ENCODE measurements at places on chromosomes 6 and 20.

DNA sequence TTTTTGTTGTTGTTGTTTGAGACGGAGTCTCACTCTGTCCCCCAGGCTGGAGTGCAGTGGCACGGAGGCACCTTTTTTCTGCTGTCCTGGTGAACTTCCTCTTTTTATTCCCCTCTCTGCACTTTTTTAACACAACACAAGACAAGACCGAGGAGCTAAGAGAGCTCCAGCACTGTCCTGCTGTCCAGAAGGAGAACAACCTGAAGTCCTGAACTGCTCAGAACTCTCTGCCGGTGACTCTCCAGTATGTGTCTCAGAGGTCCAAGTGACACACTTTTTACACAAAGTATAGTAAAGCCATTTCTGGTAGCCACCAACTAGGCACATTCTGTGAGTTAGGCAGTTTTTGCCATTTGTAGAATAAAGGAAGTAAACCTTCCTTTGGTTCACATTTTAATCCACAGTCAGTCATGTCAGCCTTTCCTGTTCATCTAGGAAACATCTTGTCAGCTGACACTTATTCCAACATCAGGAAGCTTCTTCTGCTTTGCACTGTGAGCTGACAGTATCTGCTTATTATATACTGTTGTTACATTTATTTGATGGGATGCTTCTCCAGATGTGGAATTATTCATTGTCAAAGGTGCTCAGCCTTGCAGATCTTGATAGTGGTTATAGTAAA, 28.1 kb upstream of the TXNDC5 start:
- peak; percentile 39 for DNase-seq

DNA sequence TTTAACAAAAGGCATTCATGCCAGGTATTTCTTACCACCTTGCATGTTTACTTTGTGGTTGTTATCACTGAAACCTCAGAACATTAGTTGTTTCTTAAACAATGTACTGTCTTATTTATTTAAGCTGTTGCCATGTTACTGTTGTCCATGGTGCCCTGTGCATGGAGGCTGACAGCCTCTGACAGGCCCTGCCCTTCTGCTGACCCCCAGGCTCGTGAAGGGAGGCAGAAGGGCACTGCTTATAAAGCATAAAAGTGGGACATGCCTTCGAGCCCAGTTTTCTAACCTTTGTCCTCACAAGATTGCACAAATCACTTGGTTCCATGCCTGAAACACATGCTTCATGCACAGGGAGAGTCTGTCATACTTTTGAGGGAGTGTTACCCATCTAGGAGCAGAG, 46.7 kb upstream of the CLIC5 start:
- DNase-seq: no peak

GRCh38 chr6:140017470-140017869, 643.0 kb upstream of the CITED2 start:
- DNase-seq: no peak

GRCh38 chr6:150142670-150143515, at the start of gene PPP1R14C:
PPP1R14C (plus strand) TSS chr6:150143044; CDS start chr6:150143193, 149 bp downstream.
- DNase-seq: peak; percentile 51

GRCh38 chr6:161549977-161550655, 276.3 kb upstream of the AGPAT4 start:
- DNase-seq: no peak

DNA sequence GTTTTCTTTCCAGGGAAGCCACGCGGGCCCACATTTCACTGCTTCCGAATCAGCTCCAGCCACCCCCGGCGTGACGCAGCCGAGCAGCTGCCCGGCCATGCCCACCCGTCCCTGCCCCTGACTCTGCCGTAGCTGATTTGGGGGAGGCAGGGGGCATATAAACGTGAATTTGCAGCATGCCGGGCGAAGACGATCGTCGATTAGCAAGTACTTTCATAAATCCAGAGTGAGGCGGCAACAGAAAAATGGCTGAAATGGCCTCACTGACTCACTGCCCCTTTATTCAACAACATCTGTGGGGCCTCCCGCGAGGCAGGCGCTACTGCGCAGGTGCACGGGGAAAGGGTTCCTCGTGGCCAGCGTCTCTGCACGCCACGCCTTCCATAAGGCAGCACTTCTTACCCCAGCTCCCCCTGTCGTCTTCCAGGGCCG, 118.0 kb downstream of the DLL1 start:
- no peak for DNase-seq

DNA sequence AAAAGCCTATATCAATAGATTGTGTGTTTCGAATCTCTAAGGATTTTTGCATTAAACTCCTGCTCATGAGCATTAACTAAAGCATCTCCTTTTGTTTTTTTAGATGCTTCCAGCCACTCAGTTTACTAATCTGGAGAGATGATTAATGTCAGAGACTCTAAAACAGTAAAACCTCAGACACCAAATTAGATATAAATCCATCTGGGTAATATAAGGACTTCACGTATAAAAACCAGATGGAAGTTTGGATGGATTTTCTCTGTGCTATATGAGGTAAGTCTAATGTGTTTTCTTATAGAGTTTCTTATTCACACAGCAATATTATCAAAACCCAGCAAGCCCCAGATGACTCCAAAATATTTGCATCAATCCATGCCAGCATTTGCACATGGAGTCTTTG, 137.2 kb downstream of the SYNE1 start:
- DNase-seq: no peak

GRCh38 chr20:34744847-34745246, 40.7 kb downstream of the TP53INP2 start:
- DNase-seq: no peak

GRCh38 chr6:157203764-157204163, 119.6 kb downstream of the TMEM242 start:
- DNase-seq: no peak

DNA sequence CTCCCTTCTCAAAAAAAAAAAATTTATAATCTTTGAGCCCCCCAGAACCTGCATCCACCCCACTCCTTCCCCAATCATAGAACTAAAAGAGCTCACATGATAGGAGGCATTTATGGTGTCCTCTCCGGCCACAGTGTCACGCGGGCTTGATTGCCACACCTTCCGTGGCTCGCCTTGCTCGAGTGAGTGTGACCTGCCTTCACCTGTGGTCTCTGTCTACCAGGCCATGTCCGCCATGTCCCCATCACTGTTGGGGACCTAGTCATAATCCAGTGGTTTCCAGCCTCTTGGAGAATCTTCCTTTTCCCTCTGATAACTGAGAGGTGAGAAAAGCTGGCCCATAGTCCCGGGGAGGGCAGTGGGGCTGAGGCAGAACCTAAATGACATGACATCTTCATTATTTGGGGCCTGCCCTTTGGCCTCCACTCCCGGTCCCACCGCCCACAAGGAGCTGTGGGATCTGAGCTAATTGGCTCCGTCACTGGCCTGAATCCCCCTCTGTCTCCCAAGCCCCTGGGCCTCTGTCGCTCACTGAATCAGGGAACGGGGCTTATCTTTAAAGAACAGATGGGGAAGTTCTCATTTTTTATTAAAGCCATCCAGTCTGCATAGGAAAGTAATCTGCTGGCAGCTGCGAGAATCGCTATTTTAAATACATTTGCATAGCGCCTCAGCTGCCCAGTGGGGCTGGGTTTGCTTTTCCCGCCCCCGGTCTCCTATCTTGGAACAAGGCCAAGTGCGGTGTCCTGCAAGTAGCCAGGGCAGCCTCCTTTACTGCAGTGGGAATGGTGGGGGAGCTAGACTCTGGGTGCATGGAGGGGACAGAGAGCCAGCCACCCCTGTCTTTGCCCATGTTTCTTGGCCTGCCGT, 197.6 kb upstream of the PMEPA1 start:
- peak; percentile 82 for DNase-seq

- no peak for DNase-seq
These were observed 9.0 kb upstream of the MAP3K7 start for GRCh38 chr6:90595854-90596253.

DNA sequence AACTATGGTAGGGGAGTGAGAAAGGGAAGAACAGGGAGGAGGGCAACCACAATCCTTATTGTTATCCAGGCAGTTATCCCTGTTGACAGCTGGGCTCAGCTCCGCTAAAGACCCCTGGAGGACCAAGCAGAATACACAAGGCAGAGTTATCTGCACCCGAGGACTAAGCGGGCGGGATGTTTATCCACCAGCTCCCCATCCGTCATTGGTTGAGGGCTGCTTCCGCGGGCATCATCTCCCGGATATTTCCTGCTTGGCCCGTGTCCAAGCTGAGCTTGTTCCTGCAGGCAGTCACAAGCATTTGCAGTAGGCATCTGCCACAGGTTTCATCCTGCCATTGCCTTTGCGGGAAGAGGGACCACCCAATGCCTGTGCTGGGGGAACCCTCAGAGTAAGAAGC, 102.1 kb downstream of the DLGAP4 start:
- DNase-seq: no peak

DNA sequence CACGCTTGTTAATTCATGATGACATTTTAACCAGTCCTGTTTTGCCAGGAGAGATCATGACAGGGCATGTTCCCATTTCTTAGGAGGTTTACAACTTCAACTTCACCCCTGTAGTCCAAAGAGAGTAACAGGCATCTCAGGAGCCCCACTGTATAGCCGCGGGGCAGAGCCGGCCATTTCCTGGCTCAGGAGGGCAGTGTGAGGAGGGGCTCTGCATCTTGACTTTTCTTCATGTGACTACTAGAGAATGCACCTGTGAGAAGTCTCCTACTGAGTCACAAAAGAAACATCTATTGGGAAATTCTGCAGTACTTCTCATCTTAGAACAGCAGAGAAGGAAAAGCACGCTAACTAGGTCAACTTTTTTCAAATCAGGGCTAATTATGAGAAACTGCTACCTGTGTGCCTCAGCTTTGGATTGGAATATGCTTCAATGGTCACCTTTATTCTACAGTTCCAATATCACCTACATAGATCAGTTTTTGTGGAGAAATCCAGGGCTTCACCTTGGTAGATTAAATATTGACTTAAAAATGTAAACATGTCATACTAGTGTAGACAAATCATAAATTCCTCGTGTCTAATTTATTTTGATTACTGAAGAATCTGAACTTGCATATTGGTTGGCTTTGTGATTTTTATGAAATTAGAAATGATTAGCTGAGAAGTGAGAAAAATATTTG, 28.6 kb upstream of the SIM1 start:
- DNase-seq: no peak

DNA sequence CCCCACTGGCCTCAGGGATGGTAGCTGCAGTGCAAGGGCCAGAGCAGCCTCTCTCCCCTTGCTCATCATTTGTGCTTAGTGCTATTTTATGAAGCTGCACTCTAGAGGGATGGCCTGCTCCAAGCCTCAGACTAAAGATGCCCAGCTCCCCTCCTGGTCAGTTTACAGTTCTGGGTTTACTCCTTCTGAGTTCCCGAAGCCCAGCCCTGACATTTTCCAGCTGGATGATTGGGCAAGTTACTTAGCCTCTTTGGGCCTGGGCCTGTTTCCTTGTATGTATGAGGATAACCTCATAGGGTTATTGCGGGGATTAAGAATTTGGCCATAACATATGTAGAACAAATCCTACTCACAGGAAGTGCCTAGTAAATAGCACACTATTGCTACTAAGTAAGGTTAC, 31.8 kb upstream of the EMILIN3 start:
- no peak for DNase-seq

GRCh38 chr6:42025066-42025844, 25.1 kb upstream of the TAF8 start:
- DNase-seq: no peak

GRCh38 chr20:21391972-21392352, 5.4 kb downstream of the NKX2-4 start:
- DNase-seq: peak; percentile 26

DNA sequence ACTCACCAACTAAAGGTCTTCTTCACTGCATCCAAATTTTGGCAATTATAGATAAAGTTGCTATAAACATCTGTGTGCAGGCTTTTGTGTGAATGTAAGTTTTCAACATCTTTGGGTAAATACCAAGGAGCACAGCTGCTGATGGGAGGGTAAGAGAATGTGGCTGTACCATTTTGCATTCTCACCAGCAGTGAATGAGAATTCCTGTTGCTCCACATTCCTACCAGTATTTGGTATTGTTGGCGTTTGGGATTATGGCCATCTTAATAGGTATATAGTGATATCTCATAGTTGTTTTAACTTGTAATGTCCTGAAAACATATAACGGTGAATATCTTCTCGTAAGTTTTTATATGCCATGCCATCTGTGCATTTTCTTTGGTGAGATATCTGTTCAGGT, 69.3 kb downstream of the ILRUN start:
- DNase-seq: no peak

DNA sequence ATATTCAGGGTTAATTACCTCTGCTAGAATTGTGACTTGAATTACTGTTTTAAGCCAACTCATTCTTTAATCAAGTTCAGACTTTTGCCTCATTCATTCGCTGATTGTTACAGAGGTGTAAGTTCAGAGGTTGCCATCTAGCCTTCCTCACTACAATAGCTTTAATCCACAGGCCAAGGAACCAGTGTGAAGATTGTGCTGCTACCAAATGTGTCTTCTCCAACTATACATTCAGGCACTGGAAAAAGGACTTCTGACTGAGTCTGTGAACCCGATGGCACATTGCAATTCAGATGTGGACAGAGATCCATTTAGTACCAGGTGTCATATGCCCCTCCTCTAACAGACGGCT, 111.2 kb upstream of the ADGRF1 start:
- DNase-seq: no peak

GRCh38 chr6:9766240-9766915, 648.5 kb downstream of the TFAP2A start:
- no peak for DNase-seq

- peak; percentile 82 for DNase-seq
These were observed 137.6 kb downstream of the IMPG1 start for GRCh38 chr6:75934643-75935472.

- peak; percentile 19 for DNase-seq
These were observed 66.4 kb downstream of the CTCFL start for GRCh38 chr20:57458400-57459160.

GRCh38 chr6:111297776-111298175, 185.2 kb downstream of the REV3L start:
- no peak for DNase-seq

DNA sequence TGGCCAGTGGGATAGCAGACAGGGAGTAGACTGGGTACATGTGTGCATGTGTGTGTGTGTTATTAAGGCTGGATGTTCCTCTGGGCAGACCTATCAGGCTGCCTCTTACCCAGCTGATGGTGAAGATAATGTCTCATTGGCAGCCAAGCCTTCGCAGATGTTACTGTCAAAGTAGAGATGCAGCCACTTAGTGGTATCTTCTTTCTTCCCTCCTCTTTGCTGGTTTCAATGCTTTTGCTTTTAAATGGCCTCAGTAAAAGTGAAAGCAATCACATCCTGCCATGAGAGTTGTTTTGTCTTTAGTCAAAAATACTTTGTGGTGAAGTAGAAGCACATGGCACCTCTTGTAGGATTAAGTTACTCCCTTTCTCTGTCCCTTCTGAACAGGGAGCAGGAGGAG, 57.5 kb downstream of the SNRNP48 start:
- no peak for DNase-seq
